Stimulated activated CD8-positive, alpha-beta memory T cell treated with anti-CD3 and anti-CD28 coated beads, Interleukin-15, amount 100 ng/mL, for 48 hours (primary cell): ENCODE measurements at places on chromosomes 1 and 21.

- no peak for DNase-seq
Observed at GRCh38 chr1:247746391-247746935, 1.5 kb downstream of the OR14A2 start.

DNA sequence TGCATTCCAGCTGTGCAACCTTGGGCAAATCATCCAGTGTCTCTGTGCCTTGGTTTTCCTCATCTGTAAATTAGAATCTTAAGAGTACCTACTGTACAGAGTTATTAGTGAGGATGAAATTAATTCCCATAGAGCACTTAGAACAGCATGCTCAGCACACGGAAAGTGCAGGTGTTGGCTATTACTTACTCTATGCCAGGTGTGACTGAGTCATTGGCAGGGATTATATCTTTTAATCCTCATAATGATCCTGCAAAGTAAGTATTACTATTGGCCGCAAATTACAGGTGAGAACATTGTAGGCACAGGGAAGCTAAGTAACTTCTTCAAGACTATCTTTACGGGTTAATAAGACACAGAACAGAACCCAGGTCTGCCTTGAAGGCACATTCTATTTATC is 6.3 kb upstream of the UBE2U start:
- no peak for DNase-seq

DNA sequence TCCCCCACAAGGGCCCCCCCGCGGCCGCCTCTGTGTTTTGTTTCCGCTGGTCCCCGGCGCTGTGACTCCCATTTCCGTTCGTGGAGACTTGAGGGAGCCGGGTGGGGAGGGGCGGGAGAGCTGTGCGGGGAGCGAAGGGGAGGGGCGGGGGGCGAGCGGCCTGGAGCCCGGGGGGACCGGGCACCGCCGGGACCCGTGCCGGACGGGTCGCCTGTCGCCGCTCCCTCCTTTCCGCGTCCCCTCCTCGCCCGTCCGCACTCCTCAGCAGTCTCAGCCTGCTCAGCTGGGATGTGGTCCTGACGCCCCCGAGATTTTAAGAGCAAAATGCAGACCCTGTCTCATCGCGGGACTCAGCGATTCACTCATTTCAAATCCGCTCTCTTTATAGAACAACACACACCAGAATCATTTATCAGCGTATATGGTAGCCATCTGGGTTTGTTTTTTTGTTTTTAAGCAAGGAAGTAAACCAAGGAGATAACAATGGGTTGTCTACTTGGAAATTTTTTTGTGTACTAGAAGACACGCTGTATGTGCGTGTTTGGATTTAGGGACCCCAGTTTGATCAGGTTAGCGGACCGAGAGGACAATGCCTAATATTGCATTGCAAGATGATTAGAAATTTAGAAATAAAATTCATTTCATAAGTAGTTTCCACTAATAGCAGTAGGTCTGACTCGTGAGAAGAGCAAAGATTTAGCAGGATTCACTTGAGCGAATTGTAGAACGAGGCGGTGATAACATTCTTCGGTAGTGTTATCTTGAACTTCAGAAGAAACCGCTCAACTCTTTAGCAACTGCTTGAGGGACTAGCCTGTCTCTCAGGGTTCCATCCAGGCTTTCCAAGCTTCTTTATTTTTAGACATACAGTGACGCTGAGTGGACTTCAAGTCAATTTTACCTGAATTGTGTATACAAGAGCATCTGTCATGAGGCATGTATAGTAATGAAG is 1.1 kb downstream of the GABPA start:
- DNase-seq: peak; percentile 63

DNA sequence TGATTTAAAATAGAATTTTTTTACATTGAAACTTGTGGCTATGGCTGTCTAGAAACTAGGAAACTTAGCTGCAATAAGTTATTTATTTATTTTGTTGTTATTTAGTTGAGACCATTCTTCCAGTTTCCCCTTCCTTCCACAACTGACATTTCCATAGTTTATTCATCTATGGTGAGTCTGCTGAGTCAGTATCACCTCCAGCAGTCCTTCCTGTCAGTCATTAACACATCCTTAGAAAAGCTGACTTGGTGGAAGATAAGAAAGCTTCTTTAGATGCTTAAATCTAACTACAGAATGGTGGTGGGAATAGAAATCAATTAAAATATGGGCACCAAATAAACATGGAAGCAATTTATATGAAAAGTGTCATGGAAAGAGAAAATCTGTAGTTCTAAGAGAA is 714.0 kb downstream of the RWDD3 start:
- no peak for DNase-seq

GRCh38 chr1:47444562-47445465 is 7.0 kb downstream of the FOXD2 start:
- no peak for DNase-seq

- no peak for DNase-seq
Observed at GRCh38 chr1:172993640-172994039, 57.1 kb downstream of the TNFSF18 start.

- DNase-seq: no peak
Observed at GRCh38 chr1:232416026-232416568, 213.8 kb downstream of the SIPA1L2 start.

- DNase-seq: peak; percentile 33
Observed at GRCh38 chr1:181482521-181483284, 614 bp upstream of the CACNA1E start.

- DNase-seq: no peak
Observed at GRCh38 chr1:243977094-243977493, 74.0 kb upstream of the ZBTB18 start.

DNA sequence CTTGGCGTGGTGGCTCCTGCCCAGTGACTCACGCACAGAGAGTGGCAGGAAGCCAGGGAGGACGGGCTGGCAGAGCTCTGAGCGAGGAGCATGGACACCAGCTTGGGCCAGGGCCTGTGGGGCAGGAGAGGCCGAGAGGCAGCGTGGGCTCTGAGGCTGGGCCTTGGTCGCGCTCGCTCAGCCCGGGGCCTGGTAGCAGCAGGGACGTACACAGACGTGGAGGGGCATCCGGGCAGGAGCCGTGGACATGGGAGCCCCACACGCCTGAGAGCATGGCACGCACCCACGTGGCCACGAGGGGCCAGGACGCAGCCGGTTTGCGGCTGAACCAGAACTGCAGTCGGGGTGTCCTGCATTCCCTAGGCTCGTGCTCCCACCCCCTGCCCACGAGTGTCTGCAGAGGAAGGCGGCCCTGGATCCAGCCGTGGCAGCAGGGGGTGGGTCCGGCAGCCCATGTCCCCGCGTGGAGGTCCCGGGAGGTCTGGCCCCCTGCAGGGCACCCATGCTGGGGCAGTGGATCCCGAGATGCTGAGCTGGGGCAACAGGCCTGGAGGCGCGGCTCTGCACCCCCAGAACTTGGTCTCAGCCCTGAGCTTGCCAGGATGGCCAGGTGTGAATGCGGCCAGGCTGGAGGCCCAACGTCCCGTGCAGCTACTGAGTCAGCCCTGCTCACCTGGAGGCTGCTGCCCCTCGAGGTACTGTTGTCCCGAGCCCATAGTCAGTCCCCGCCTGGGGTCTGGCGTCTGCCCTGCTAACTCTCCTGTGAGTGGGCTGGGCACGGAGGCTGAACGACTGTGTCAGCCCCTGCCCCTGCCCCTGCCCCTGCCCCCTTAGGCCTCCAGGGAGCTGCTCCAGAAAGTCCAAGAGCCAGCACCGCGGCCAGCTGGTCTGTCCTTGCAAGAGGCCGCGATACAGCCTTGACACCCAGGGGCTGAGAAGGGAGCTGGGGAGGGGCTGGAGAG is 61.6 kb downstream of the SLX9 start:
- no peak for DNase-seq

GRCh38 chr1:108947871-108948525 is 15.3 kb downstream of the CLCC1 start:
- no peak for DNase-seq

DNA sequence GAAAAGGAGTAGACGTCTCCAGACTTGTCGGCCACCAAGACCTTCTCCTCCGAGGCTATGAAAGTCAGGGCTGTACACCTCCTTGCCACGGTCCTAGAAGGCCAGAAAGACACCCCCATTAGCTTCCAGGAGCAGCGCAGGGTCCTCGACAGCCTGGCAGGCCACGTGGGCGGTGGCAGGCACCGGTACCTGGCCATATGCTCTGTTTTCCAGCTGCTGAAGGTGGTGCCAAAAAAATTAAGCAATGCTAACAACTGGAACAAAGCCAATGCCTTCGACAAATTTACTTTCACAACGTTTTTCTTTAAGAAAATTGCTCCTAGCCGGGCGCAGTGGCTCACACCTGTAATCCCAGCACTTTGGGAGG is 15.9 kb downstream of the WDR4 start:
- DNase-seq: no peak

DNA sequence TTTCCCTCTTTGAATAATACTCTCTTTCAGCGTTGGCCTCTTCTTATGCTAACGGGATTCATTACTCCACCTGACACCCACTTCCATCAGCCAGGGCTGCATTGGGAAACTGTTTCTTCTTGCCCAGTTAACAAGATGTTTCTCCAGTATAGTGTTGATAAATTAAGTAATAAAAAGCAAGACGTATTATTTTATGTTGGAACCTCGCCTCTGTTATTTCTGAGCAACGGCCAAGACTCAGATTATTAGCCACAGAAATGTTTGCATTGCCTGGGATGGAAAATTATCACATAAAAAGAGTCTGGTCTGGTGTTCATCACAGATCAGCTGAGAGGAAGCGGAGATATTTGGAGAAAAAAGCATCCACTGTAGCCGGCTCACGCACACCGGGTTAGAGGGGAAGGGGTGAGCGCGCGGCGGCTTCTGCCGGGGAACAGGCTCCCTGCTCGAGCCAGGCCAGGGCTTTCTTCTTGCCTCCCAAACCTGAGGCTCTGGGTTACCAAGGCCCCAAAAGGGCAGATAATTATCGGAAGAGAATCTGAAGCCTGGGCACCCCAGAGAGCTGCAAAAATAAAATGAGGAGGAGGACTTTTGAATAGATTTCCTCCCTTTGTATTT is 189.5 kb downstream of the PRDM16 start:
- DNase-seq: no peak

DNA sequence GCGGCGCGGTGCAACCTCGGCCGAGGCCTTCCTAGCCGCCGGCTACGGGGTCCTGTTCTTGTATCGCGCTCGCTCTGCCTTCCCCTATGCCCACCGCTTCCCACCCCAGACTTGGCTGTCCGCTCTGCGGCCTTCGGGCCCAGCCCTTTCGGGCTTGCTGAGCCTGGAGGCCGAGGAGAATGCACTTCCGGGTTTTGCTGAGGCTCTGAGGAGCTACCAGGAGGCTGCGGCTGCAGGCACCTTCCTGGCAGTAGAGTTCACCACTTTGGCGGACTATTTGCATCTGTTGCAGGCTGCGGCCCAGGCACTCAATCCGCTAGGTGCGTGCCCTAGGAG is 379 bp downstream of the PPCS start:
- peak; percentile 33 for DNase-seq

GRCh38 chr1:170360601-170361000 is 171.4 kb upstream of the GORAB start:
- DNase-seq: no peak

- DNase-seq: no peak
Observed at GRCh38 chr1:50898773-50899172, 61.3 kb downstream of the FAF1 start.

GRCh38 chr1:38598118-38598517 is 261.5 kb downstream of the RRAGC start:
- no peak for DNase-seq

GRCh38 chr1:242477944-242478343 is 46.6 kb downstream of the PLD5 start:
- DNase-seq: no peak

DNA sequence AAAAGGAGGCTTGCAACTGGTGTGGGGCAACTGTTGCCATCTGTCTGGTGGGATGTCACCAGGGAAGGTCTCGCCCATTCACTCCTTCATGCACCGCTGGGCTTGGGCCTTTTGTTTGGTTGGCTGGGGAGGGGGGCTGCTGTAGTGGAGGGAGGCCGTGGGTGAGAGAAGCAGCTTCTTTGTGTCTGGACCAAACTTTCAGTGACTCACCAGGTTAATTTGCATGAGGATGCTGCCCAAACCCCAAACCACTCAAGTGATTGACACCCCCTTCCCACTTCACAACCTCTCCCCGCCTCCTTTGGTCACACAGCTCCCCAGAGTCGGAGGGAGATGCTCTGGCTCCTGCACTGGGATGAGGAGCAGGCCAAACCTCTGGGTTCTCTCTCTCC is 19.7 kb downstream of the BTG2 start:
- DNase-seq: no peak

GRCh38 chr1:25019337-25020172 is 89.5 kb upstream of the RUNX3 start:
- no peak for DNase-seq

DNA sequence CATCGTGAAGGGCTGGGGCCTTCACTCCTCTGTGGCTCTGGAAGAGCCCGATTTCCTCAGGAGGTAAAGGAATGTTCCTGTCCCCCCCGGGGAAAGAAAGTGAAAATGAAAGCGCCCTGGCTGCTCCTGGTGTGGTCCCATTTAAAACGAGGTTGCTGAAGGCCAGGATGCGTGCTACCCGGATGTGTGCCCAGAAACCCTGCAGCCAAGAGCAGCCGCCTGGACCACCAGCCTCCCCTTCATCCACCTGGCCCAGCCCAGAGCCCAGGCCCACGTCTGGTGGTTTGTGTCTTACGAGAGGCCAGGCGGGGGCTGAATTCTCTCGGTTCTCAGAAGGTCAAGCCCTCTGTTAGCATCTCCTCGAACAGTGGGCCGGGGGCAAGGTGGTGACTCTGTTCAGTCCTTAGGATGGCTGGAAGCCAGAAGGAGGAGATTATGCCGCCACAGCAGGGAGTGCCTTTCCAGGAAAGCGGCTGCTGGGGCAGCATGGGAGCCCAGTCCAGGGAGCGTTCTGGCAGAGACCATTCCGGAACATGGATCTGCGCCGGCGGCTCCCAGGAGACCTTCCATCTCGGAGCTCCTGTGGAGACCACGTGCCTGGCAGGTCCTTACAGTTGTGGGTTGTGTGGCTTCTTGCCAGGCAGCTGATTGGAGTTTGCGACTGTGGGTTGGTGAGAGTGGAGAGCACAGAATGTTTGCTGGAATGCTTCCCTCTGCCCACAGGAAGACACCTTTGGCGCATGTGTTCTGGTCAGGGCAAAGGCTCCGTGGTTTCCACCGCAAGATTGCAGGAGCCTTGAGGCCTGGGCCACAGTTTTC is 1.4 kb downstream of the GUK1 start:
- DNase-seq: no peak

- DNase-seq: peak; percentile 40
Observed at GRCh38 chr1:150464422-150464826, 22.8 kb upstream of the TARS2 start.

GRCh38 chr1:117698398-117699160 is 92.7 kb downstream of the TENT5C start:
- no peak for DNase-seq

DNA sequence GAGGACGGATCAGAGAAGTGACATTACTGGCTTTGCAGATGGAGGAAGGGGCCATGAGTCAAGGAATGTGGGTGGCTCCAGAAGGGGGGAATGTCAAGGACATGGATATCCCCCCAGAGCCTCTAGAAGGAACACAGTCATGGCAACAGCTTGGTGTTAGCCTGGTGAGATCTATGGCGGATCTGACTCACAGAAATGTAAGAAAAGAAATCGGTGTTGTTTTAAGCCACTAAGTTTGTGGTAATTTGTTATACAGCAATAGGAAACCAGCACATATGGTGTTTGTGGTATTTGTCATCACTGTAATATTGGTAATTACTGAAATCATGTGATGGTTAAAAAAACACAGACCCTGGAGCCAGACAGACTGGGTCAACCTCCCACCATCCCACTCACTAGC is 236.2 kb downstream of the SETD4 start:
- no peak for DNase-seq
